ENCODE measurements at places on chromosomes 1 and 21.

GRCh38 chr1:39508266-39508665, 16.8 kb downstream of the BMP8A start:
- DNase-seq = no peak

GRCh38 chr1:173570370-173571007, 32.4 kb downstream of the SLC9C2 start:
- no peak for DNase-seq

- DNase-seq = peak; percentile 58
Measured at GRCh38 chr1:12616709-12617373, 1.2 kb downstream of the DHRS3 start.

- peak; percentile 40 for DNase-seq
Measured at GRCh38 chr1:199273837-199274379, 635.1 kb downstream of the PTPRC start.

- peak; percentile 70 for DNase-seq
Measured at GRCh38 chr21:29219165-29219770, 79.5 kb upstream of the BACH1 start.

- peak; percentile 84 for DNase-seq
Measured at GRCh38 chr1:58874757-58875755, 91.2 kb upstream of the JUN start.

GRCh38 chr21:45015469-45015860, 58.9 kb upstream of the ADARB1 start:
- no peak for DNase-seq

All from body of pancreas (tissue), 4 donors.